ENCODE measurements at places on chromosomes 3 and 15. TPM values are rescaled to one million over a fixed set of nuclear protein-coding genes. Genes with fewer than 3 reads are reported as not detected.

- H3K4me1 ChIP-seq: no peaks in the 10 kb centered on the region
- DNase-seq: no peak
- no peak overlapping the region for H3K4me3 ChIP-seq
- H3K36me3 ChIP-seq: no peaks in the 10 kb centered on the region
- no peaks in the 10 kb centered on the region for H3K27me3 ChIP-seq
These were observed 77.7 kb downstream of the CEMIP start for GRCh38 chr15:80856809-80857377.

DNA sequence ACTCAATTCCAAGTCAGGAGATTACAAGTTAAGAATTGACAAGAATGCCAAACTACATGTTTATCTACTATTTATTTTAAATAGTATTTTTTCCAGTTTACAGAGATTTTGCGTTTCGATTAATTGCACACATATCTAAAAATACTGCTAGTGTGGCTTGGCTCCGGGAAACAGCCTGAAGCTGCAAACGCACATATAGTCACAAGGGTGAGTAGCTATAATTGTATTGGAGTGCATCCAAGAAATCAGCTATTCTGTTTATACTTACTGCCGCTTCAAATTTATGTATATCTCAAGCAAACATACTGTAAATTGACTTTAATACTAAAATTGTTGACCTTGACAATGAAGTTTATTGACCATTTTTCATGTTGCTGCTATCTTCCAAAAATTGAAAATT is 77.0 kb upstream of the PLSCR5 start:
- no peaks in the 10 kb centered on the region for H3K4me1 ChIP-seq
- DNase-seq: no peak
- H3K27ac ChIP-seq: no peak overlapping the region
- no peaks in the 10 kb centered on the region for H3K36me3 ChIP-seq
- H3K27me3 ChIP-seq: no peaks in the 10 kb centered on the region
- no peak overlapping the region for H3K4me3 ChIP-seq

DNA sequence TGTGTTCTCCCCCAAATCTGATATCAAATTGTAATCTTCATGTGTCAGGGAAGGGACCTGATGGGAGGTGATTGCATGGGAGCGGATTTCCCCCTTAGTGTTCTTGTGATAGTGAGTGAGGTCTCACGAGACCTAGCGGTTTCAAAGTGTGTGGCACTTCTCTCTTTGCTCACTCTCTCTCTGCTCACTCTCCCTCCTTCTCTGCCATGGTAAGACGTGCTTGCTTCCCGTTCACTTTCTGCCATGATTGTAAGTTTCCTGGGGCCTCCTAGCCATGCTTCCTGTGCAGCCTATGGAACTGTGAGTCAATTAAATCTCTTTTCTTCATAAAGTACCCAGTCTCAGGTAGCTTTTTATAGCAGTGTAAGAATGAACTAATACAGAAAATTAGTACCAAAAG is 30.6 kb upstream of the OR5H6 start:
- no peaks in the 10 kb centered on the region for H3K36me3 ChIP-seq
- H3K27ac ChIP-seq: no peak overlapping the region
- H3K27me3 ChIP-seq: no peaks in the 10 kb centered on the region
- no peak for DNase-seq

- no peaks in the 10 kb centered on the region for H3K36me3 ChIP-seq
- H3K27ac ChIP-seq: no peak overlapping the region
- H3K27me3 ChIP-seq: no peaks in the 10 kb centered on the region
- peaks cover 12% of the 10 kb centered on the region for H3K4me1 ChIP-seq
- no peak for DNase-seq
- H3K4me3 ChIP-seq: no peak overlapping the region
These were observed 50.9 kb downstream of the BHLHE40 start for GRCh38 chr3:5030152-5030551.

The SI gene
- not detected for total RNA-seq

The RPL4 gene
- total RNA-seq: 3,277 TPM

The LRRC34 gene
- total RNA-seq: 10.1 TPM

The SOX14 gene
- total RNA-seq: 0.18 TPM

The CCRL2 gene
- not detected for total RNA-seq
